ENCODE measurements at places on chromosomes 11 and 22.
A peak's percentile ranks its signal among the peaks of the same experiment; 100 is the strongest.

DNA sequence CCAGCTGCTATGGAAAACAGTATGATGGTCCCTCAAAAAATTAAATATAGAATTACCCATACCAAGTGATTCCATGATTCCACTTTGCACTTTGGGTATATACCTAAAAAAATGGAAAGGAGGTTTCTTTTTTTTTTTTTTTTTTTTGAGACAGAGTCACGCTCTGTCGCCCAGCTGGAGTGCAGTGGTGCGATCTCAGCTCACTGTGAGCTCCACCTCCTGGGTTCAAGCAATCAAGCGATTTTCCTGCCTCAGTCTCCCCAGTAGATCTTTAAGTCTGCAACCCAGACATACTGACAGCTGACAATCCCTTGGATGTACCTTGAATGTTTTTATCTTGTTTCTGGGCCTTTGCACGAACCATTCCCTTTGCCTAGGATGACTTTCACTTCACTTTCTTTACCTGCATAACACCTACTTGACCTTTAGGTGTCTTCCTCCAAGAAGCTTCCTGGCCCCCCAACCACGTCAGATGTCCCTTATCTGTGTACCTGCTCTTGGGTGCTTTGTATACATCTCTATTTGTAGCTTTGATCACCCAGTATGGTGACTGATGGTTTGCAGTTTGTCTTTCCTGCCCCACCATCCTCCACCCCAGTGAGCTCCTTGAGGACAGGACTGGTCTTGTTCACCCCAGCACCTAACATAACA, 11.6 kb downstream of the UCP3 start:
- DNase-seq = no peak

GRCh38 chr11:8327761-8328192, 64.1 kb upstream of the LMO1 start:
- DNase-seq = peak; percentile 32

DNA sequence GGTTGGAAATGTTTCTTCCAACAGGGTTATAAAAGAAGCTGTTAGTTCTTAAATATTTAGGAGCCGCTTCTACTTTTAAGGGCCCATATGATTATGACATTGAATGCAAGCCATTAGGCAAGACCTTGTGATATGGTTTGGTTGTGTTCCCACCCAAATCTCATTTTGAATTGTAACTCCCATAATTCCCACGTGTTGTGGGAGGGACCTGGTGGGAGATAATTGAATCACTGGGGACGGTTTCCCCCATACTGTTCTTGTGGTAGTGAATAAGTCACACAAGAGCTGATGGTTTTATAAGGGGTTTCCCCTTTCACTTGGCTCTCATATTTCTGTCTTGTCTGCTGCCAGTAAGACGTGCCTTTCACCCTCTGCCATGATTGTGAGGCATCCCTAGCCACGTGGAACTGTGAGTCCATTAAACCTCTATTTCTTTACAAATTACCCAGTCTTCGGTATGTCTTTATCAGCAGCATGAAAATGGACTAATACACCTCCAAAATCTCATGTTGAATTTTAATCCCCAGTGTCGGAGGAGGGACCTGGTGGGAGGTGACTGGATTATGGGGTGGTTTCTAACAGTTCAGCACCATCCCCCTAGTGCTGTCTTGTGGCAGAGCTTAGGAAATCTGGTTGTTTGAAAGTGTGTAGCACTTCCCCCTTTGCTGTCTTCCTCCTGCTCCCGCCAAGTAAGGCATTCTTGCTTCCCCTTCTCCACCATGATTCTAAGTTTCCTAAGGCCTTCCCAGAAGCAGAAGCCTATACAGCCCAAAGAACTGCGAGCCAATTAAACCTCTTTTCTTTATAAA, 4.3 kb downstream of the CD59 start:
- peak; percentile 17 for DNase-seq

DNA sequence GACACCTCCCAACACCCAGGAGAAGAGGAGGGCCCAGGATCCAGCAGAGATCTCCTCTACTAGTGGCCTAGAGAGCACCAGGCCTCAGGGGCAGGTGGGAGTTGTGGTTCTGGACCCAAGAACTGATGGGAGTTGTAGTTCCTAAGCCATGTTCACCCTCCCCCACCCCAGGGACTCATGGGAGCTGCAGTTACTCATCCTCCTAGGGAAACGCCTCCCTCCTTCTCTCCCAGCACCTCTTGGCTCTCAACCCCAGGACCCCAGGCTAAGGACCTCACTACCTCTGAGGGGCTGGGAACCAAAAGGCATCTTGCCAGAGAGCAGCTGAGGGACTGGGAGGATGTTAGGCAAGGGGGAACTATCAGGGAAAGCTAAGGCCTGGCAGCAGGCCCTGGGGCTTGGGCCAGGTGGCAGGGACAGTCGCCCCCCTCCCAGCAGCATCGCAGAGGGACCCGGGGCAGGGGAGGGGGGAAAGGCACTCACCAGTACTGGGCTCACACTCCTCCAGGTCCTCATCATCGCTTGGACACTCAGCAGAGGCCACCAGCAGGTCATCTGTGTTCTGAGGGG, 28.9 kb downstream of the SLC22A12 start:
- DNase-seq = peak; percentile 36

- no peak for DNase-seq
These were observed 328.2 kb downstream of the TTC28 start for GRCh38 chr22:28351476-28351875.

DNA sequence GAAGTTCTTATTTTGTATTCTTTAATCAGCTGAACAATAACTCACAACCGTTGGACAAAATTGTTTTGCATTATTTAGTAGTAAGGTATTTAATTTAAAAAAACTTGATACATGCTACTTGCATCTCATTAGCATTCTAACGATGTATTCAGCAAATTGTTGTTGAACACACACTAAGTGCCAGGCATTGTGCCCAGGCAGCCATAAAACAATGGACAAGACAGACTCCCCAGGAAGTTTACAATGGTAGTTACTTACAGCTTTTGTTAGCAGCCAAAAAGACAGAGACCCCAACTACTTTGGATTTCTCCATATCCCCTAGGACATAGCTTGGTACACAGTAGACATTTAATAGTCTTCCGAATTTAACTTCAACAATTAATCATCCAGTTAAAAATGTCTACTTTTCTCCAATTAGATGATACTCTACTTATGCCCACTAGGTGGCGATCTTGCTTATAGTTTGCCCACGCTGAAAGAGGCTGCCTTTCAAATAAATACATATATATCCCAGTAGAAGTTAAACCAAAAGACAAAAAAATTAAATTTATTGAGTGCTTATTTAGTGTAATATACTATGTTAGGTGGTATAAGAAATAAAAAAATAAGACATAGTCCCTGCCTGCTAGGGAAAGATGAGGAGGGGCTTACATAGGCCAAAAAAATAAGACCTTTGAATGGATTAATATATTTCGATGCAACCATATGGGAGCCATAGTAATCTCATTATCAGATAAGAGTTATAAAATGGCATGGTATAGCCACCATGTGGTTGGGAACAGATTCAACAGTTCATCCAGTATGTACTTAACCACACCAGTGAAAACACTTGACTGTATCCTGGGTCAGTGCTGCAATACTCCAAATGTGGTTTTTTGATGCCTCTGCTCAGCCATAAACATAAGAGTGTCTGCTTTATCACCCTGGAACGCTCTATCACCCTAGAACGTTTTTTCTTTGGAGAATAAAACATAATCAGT, 2.0 kb upstream of the FJX1 start:
- peak; percentile 62 for DNase-seq

- no peak for DNase-seq
These were observed 141.9 kb downstream of the TMEM135 start for GRCh38 chr11:87179621-87180020.

DNA sequence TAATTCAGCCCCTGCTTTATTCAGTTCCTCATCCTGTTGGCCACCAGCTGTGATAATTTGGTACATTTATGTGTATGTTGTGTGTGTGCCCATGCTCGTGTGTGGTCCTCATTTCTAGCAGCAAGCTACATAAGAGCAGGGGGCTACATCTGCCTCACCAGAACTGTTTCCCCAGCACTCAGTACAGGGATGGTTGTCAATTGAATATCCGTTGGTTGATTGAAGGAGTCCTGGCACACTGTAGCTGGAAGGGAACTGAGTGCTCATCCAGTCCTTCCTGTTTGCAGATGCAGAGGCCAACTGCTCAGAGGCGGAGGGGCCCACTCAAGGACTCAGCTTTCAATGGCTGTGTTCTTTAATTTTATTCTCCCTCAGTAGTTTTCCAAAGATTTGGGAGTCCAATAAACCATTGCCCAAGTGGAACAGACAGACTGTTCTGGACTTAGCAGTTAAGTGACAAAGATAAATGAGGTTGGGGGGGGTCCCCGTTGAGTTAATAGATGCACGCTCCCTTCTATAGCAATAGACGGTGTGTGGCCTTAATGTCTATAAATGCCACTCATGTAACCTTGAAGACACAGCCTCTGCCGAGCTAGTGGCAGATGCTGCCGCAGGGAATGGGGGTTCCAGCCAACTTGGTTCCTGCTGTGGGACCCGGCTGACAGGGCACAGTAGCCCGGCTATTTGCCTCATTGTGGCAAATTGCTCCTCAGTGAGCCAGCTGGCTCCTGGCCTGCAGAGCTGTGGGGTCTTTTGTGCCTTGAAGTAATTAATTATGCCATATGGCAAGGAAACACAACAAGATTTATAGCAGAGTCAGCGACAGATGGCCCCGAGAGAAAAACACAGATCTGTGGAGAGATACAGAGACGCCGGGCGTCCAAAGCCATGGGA, 71.4 kb upstream of the GRK3 start:
- no peak for DNase-seq

DNA sequence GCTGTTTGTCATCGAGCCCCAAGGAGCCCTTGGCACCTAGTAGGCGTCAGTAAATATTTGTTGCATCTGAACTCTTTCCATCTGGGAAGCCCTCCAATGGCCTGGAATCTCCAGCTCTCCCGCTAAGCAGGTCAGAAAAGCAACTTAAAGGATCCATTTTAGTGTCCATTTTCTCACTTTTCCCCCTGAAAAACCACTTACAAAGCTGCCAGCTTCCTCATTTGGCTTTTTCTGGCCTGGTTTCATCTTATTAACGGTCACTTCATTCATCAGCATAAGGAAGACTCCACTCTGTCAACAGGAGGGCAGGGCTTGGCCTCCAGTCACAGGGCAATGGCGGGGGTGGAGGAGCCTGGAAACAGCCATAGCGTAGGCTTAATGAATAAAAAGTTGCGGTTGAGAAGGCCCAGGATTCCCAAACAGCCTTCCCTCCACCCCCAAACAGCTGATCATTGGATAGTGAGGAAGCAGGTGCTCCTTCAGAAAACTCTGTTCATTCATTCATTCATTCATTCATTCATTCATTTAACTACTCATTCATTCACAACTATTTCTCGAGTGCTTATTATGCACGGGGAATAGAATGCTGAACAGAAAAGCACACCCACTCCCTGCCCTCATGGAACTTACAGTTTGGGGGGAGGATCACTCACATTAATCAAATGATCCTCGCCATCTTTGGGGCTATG, 104.5 kb upstream of the RCN1 start:
- no peak for DNase-seq

- no peak for DNase-seq
These were observed 10.0 kb upstream of the NAV2 start for GRCh38 chr11:19702620-19703019.

- no peak for DNase-seq
These were observed 71.9 kb upstream of the GRAMD1B start for GRCh38 chr11:123357990-123358827.

- DNase-seq = peak; percentile 4
These were observed 859 bp upstream of the ACCS start for GRCh38 chr11:44065161-44065661.

- DNase-seq = no peak
These were observed 28.4 kb upstream of the CACNG2 start for GRCh38 chr22:36731916-36732315.

DNA sequence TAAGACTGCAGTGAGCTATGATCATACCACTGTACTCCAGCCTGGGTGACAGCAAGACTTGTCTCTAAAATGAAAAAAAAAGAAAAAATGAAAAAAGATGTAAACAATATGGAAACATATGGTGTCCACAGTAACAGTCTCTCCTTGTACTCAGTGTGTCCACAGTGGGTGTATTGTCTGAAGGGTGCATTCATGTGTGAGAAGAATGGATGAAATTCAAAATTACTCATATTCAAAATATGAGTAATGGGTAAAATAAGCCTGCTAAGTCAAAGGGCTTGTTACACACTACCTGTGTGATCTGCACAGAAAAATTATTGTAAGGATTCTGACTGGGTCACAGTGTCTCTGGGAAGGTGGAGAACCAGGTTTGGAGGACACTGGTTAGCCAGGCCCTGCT, 26.9 kb downstream of the PPFIA1 start:
- DNase-seq = no peak

DNA sequence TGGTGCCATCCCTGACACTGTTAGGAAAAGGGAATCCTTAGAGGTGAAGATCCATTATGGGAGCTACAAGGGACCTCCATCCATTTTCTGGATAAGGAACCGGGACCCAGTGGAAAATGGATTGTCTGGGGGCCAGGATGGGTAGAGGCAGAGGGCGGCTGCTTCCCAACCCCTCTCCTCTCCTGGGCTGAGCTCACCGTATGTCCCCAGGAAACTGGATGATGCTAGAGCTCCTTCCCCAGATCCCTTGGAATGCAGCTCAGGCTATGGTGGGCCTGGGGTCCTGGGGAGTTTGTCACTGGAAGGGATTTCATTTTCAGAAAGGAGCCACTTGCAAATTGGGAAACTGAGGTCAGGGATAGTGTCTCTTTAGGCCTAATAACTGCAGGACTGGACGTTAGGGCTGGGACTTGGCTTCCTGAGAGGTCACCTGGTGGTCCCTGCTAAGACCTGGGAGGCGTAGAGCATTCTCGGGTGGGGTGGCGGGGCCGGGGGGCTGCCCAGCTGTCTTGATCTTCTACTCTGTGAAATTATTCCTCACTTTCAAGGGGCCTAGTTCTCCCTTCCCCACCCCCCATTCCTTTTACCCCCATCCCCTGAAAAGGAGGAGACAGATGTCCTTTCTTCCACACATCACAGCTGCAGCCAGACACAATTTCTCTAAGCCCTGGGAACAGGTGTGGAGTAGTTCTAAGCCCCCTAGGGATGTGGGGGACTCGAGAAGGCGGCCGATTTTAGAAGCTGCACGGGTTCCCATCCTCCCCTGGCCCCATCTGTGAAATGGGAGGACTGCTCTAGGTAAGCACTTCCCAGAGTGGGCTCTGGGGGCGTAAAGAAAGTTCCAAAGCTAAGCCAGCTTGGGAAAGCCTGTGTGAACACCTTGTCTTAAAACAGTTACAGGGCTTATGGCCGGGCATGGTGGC, 99.8 kb downstream of the PKNOX2 start:
- DNase-seq = no peak

GRCh38 chr22:27867085-27867952, 51.7 kb downstream of the PITPNB start:
- no peak for DNase-seq

GRCh38 chr11:110096496-110096895, 3.3 kb downstream of the ZC3H12C start:
- no peak for DNase-seq

- DNase-seq = no peak
These were observed 1.8 kb downstream of the MTMR2 start for GRCh38 chr11:95922099-95922498.

Data from hematopoietic multipotent progenitor cell treated with erythropoietin and hydrocortisone succinate and interleukin-3 and kit ligand, for 8 days (in vitro differentiated cells).